Ureter (tissue), 1 donor: ENCODE measurements at places on chromosomes 5 and 9. TPM values are rescaled to one million over a fixed set of nuclear protein-coding genes. Genes with fewer than 3 reads are reported as not detected.

- DNase-seq: no peak
Measured at GRCh38 chr5:95304711-95305110, 19.8 kb upstream of the MCTP1 start.

- no peak for DNase-seq
Measured at GRCh38 chr5:132776131-132776937, 705 bp downstream of the SEPTIN8 start.

DNA sequence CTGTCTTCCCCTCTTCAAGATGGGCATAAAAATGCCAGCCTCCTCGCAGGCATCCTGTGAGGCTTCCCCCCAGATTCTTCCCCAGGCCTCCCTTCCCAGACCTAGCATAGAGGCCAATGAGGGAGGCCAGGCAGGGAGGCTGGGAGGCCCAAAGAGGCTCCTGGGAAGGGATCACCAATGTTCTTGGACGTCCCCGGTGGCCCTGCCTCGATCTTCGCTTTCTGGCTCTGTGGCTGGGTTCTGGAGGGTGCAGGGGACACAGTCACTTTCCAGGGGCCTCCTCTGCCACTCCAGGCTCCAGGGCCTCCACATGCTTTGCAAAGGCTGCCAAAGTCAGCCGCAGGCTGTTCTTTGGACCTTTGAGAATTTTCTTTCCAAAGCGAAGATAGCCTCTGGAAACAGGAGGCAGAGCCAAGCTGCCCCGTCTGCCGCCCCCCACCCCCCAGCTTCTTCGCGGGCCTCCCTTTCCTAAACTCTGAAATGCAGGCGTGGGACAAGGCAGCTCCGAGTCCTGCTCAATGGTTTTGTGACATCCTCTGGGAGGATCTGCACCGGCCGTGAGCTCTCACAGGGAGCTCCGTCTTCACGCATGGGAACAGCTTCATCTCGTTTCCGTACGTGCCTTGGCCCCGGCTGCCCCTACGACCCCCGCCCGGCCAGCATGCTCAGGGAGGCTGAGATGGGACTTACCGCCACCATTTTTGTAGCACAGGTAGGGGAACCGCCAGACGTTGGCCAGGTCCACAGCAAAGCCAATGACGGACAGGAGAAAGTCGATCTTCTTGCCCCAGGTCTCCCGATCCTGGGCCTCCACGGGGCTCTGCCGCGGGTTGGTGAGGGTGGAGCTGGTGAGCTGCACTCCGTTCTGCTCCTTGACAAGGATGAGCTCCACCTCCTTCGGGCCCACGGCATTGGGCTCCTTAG, 2.8 kb downstream of the SLC6A3 start:
- no peak for DNase-seq

GRCh38 chr9:105993921-105994715, 299.8 kb downstream of the TMEM38B start:
- no peak for DNase-seq

DNA sequence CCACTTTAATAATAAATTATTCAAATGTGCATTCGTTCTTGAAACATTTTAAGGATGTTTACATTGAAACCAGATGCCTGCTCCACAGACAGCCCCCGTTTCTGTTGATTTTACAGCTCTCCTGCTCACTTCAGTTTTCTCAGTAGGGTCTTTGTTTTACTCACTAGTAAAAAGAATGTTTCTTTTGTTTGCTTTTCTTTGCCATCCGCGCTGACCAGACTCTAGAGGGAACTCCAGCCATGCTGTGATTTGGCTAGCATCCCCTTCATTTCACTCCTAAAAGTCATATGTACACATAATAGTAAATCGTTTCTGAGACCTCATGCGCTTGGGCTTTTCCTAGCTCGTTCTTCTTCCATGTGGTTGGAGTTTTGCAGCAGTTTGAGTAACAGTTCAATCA, 28.7 kb upstream of the PALM2AKAP2 start:
- DNase-seq: no peak

GRCh38 chr5:77427998-77428397, 64.1 kb downstream of the WDR41 start:
- DNase-seq: no peak

GRCh38 chr9:37920471-37921167, 16.7 kb upstream of the SLC25A51 start:
- DNase-seq: no peak

MLANA gene
- not detected for total RNA-seq

PFN3 gene
- not detected for total RNA-seq

ZNF879 gene
- total RNA-seq: 4.1 TPM

ATP10B gene
- 25.1 TPM for total RNA-seq

DND1 gene
- 2.7 TPM for total RNA-seq

ASPN gene
- 7.5 TPM for total RNA-seq
